ENCODE measurements at places on chromosomes 2 and 18.

DNA sequence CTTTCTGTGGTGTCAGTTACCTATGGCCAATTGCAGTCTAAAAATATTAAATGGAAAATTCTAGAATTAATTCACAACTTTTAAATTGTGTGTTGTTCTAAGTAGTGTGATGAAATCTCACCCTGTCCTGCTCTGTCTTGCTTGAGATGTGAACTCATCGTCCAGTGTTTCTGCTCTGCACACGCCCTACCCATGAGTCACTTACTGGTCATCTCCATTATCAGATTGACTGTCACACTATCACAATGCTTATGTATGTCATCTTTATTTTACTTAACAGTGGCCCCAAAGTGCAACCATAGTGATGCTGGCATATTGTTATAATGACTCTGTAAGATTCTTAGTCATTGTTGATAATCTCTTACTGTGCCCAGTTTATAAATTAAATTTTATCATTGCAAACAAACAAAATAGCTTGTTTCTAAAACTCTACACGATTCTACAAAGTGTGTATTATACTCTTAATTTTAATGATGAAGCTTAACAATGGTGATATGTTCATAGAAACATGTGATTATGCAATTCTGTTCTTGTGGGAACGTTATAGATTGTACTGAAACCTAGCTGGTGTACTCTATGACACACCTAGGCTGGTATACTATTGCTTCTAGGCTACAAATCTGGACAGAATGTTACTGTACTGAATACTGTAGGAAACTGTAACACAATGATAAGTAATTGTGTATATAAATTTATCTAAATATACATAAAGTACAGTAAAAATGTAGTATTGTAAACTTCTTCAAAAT lies 1086.8 kb upstream of the PIK3C3 start:
- no peak for DNase-seq

GRCh38 chr2:209940936-209941335 lies 61.5 kb upstream of the RPE start:
- DNase-seq = no peak

GRCh38 chr2:225004597-225004996 lies 37.7 kb downstream of the DOCK10 start:
- peak; percentile 46 for DNase-seq

GRCh38 chr2:79453918-79454317 lies 58.9 kb upstream of the CTNNA2 start:
- DNase-seq = no peak

DNA sequence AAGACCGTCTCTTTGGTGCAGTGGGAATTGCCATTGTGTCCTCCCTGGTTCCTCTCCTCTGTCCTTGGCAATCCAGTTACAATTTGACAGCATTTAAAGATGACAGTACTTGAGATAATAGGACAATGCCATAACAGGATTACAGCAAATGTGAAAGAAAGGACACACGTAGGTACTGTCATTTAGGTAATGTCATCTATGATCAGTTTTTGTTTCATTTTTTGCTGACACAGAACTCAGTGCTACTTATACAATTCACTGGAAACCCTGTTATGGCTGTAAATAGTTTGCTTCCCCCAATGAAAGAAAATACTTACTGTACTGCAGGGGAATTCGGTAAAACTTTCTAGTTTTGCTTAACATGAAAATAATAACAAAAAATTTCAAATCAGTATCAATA lies 65.2 kb downstream of the BCL11A start:
- DNase-seq = no peak

DNA sequence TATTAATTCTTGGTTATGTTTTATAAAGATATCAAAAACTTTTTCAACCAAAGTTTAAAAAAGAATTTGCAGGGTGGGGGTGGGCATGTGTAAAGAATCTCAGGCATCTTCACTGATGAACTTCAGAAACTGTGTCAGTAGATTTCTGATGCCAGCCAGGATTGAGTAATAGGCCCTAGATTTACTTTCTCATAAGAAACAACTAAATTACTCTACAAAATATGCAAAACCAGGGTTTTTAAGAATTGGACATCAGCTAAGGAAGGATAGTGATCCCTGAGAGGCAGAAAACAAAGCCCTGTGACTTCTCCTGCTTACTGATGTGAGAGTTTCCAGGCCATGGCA lies 11.9 kb upstream of the IL1R1 start:
- no peak for DNase-seq

GRCh38 chr18:37332219-37332618 lies 233.4 kb downstream of the CELF4 start:
- DNase-seq = no peak

DNA sequence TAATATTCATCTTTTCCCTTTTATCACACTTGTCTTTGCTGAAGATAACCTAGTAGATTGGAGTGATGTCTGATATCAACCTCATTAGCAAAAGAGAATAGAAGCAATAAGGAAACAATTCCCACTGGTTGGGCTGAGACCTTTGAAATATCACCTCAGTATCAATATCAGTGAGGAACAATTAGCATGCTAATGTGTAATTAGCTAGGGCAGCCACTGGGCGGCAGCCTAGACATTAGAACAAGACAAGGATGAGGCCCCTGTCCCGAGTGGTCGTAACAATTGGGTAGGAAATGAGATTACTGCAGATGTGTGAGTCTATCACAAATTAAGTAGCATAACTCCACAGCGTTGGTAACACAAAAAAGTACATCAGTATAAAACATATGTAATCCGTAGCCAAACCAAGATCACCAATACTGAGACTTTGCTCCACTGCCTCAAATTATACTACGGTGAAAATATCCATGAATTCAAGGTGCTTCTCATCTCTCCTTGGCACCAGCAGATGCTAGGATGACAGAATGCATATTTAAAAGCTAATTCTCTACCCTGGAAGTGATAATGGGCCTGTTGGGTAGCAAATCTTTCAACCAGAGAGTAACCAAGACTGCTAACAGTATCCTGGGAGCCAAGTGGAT lies 99.1 kb downstream of the ALPK2 start:
- peak; percentile 35 for DNase-seq

GRCh38 chr2:94762600-94762999 lies 108.6 kb upstream of the TEKT4 start:
- DNase-seq = no peak

Measured in MV-4-11 (cell line).